CD4-positive, alpha-beta memory T cell (primary cell): ENCODE measurements at places on chromosomes 7 and 10. TPM values are rescaled to one million over a fixed set of nuclear protein-coding genes. Genes with fewer than 3 reads are reported as not detected.

- DNase-seq: no peak
Observed at GRCh38 chr7:3011211-3011852, 32.3 kb downstream of the CARD11 start.

DNA sequence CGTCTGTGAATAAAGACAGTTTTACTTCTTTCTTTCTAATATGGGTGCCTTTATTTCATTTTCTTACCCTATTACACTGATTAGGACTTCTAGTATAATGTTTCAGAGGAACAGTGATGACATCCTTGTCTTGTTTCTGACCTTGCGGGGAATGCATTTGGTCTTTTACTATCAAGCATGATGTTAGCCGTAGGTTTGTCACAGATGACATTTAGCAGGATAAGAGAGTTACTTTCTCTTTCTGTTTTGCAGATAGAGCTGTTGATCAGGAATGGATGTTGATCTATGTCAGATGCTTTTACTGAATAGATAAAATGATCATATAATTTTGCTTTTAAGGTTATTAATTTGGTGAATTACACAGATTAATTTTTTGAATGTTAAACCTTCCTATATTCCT is 6.6 kb upstream of the IGFBP3 start:
- DNase-seq: no peak

- no peak for DNase-seq
Observed at GRCh38 chr10:119781498-119781897, 55.6 kb downstream of the INPP5F start.

Gene CPVL
- total RNA-seq: 1.3 TPM

Gene SLC35G1
- total RNA-seq: 6.2 TPM

- DNase-seq: no peak
Observed at GRCh38 chr10:101103430-101103829, 27.7 kb upstream of the TLX1 start.

DNA sequence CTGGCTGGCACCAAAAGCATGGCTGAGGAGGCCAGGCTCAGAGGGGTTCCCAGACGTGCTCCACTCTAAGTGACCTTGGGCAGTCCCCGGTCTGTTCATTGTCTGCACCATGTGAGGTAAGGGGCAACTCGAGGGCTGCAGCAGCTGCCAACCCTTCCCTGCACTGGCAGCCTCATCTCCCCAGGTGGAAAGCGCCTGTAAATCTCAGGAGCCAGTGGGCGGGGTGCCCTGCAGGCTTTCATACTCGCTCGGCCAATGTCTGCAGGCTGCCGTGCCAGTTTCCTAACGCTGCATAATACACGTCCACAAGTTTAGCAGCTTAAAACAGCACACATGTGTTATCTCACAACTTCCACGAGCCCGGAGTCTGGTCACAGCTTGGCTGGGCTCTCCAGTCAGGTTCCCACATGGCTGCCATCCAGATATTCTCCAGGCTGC is 12.6 kb upstream of the GDF10 start:
- no peak for DNase-seq

- DNase-seq: no peak
Observed at GRCh38 chr10:129498680-129499079, 31.6 kb downstream of the MGMT start.

DNA sequence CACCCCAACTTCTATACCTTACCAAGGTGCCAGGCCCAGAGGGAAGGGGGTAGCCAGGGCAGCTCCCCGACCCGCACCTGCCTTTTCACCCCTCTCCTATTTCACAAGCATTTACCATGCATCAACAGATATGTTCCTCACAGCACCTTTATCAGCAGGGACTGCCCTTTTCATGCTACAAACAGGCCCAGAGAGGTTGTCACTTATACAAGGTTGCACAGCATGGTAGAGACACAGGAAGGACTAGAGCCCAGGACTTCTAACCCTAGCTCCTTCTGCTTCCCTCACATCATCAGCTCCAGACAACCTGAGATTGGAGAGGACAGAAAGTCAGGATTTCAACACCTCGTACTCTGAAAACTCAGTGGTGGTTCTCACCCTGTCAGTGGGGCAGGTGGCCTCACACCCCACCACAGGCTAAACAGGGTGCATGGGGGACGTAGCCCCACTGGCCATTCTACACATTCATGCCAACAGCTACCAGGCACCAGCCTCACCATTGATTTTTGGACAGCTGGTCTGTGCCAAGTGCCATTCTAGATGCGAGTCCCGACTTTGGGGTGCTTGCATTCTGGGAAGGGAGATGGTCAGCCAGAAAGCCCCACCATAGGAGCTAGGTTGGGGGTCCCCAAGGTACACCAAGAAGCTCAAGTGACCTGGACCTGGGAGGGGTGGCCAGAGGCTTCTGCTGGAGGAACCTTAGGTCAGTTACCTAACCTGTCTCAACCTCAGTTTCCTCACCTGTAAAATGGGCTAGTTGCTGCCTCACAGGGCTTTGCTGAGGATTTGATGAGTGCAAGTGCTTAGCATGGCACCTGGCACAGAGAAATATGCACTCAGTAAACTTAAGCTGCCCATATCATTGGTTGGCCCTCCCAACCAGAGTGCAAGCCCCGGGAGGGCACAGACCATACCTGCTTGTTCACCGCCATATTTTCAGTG is 38.4 kb downstream of the CHST3 start:
- no peak for DNase-seq

DNA sequence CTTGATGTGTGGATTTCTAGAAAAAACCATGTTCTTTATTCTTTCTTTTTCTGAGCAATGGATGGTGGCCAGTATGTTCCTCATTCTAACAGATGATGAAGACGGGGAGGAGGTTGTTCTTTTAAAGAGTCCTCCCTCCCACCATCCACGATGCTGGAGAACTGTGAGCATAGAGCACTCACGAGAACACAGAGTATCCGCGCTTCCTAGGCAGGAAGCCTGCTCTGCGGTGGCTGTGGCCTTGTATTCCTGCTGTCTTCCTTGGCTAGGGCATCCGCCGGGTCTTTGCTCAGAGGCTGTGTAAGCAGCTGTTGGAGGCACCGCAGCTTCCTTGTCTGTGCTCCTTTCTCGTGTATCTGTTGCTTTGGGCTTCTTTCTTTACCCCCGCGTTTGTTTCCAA is 214.2 kb downstream of the CCDC3 start:
- DNase-seq: no peak

DNA sequence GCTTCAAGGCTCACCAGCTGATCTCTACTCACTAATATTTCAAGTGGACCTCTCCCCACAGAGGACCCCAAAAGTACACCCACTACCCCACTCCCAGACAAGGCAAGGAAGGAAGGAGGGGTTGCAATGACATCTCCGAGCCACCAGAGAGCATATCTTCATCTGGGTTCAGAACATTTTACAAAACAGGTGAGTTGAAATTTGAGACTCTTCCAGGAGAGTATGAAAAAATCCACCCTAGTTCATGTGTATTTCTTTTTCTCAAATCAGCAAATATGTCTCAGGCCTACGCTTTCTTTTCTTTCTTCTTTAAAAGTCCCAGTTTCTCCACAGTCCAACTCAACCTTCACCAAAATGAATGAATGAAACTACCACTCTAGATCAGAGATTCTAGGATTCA is 61.9 kb downstream of the SGMS1 start:
- DNase-seq: peak; percentile 25

GRCh38 chr10:15118615-15119014 is 21.5 kb downstream of the RPP38 start:
- no peak for DNase-seq

DNA sequence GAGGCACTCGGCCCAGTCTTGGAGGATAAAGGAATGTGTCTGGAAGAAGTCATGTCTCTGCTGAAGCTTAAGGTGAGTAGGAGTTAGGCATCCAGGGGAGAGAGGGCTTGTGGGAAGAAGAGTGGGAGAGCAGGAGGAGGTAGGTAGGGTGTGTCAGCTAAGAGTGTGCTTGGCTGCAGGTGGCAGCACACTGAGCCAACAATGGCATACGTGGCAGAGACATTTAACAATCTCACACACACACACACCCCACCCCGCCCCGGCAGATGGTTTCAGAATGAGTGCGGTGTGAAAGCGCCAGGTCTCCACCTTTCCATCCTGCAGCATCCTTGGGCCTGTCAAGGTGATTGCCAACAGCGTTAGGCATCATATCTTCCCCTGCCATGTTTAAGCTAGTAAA is 11.2 kb upstream of the ARPC1A start:
- DNase-seq: no peak

GRCh38 chr10:93580828-93581227 is 14.4 kb downstream of the FFAR4 start:
- DNase-seq: no peak

DNA sequence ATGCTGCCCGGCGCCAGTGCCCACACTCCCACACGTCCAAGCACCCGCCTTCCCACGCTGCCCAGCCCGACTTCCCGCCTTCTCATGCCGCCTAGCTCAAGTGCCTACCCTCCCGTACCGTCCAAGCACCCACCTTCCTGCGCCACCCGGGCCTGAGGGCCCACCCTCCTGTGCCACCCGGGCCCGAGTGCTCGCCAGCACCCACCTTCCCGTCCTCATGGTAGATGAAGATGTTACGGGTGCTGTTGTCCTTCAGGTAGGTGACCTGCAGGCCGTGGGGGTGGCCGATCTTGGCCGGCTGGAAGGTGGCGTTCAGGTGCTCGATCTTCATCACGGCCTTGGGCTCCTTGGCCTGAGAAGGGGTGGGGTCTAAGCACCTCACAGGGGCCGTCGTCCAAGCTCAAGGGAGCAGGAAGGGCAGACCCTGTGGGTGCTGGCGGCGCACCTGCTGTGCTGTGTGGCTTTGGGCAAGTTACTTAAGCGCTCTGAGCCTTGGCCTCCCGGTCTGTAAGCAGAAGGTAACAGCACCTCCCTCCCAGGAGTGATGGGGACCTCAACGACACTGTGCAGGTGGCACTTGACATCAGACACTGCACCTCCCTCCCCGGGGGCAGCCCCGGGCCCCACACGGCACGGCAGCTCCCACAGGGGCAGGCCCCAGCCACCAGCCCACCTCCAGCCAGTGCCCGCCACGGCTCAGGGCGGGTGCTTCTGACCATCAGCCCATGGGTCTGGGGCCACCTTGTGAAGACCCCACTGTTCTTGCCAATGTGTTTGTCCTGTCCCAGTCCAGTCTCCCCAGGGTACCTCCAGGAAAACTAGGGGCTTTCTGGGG is 27.8 kb downstream of the GET4 start:
- DNase-seq: no peak

- DNase-seq: no peak
Observed at GRCh38 chr7:22855049-22855392, 32.4 kb upstream of the TOMM7 start.

Gene GTPBP10
- 46.7 TPM for total RNA-seq

DNA sequence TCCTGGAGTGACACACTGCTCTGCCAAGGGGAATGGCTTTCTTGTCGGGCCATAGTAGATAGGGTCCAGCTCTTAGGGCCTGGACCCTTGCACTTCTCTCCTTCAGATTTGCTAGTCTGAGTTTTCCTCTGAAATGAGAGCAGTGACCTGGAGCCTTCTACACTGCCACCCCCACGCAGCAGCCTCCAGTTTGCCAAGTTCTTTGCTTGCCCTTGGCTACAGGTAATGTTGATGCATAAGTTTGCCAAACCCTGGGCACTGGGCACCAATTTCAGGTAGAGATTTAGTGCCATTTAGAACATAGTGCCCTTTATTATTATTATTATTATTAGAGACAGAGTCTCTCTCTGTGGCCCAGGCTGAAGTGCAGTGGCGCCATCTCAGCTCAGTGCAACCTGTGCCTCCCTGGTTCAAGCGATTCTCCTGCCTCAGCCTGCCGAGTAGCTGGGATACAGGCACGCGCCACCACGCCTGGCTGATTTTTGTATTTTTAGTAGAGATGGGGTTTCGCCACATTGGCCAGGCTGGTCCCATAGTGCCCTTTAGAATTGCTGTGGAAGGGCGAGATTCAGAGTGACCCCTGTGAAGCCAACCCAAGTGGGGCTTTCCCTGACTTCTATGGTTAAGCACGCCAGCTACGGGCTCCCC is 14.5 kb downstream of the EEPD1 start:
- no peak for DNase-seq
